ENCODE measurements at places on chromosomes 5 and 9. TPM values are rescaled to one million over a fixed set of nuclear protein-coding genes. Genes with fewer than 3 reads are reported as not detected.

- no peak for DNase-seq
Measured at GRCh38 chr5:118921866-118922265, 66.5 kb downstream of the DTWD2 start.

GRCh38 chr9:13962006-13962405, 351.9 kb downstream of the NFIB start:
- DNase-seq = no peak

Gene ANKRD31
- total RNA-seq = 0.14 TPM

DNA sequence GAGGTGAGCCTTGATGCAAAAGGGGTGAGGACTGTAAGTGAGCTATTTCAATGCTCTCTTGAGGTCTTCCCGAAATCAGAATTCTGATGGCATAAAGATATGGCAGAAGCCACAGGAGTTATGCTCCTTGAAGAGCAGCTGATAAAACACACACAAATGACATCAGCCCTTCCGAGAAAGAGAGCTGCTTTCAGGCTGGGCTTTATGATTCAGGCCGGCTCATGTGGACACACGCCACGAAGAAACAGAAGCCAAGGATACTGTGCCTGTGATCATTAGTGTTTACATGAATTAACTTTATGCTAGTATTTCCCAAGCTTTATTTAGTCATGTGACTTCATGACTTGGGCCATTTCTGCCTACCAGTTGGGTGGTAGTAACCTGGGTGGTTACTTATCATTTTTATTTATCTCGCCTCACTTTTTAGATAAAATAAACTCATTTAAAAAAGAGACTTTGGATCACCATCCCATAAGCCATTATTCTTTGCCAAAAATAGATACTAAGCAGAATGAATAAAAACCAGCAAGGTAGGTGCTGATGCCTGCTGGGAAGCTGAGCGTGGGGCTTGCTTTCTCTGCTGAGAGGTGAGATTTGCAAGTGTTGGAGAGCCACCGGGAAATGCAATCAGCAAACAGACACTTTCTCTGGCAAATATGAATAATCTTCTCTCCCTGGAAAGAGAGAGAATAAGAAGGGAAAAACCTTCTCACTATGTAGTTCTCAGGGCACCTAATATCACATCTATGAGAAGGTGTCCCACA, 73.0 kb upstream of the SLC25A51 start:
- DNase-seq = no peak

Gene ORM2
- total RNA-seq = not detected

Gene ENHO
- total RNA-seq = 14.5 TPM

GRCh38 chr5:145743396-145744061, 91.6 kb downstream of the PRELID2 start:
- DNase-seq = peak; percentile 58

Data from endodermal cell (in vitro differentiated cells).